PC-9 (cell line): ENCODE measurements at places on chromosomes 5 and 9. TPM values are rescaled to one million over a fixed set of nuclear protein-coding genes. Genes with fewer than 3 reads are reported as not detected.
A peak's percentile ranks its signal among the peaks of the same experiment; 100 is the strongest.

DNA sequence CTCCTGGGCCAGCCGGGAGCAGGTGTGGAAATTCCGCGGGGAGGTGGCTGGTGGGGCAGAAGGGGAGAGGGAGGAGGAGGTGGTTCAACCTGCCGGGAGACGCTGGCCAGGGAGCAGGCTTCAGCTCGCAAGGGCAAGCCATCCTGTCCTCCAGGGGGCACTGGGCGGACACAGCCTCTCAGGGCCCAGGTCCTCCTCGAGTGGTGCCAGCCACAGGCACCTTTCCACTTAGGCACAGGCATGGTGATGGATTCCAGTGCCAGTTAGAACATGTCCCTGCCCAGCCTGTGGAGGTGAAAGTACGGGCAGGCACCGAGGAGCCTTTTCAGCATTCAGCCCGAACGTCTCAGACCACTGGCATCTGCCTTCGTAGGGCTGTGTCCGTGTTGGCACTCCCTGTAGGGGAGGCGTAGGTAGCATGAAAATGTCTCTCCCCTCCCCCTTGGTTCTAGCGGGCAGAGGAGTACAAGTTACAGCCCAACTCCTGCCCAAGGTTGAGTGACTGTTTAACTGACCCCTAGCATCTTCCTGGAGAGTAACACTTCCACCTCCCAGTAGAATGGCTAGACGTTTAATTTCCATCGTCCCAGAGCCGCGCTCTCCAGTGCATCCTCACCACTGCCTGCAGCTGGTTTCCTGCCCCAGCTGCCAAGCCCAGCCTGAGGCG is 48.9 kb downstream of the DAB2IP start:
- DNase-seq: no peak

Gene C9orf153
- total RNA-seq: 0.48 and 0.52 TPM in 2 replicates

DNA sequence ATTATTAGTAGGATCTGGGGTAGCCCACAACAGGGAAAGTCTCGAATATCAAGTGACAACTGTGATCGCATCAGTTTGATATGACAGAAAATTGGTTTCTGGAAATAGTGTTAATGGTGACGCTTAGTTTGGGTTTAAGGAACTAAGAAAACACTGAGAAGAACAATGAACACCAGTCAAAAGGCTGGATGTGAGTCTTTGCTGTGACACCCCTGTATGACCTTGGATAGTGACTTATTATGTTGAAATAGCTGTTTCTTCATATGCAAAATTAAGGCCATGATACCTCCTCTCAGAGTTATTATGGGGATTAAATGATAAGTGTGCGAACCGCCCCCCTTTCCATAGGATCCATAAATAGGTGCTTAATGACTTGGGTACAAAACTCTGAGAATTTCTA is 926 bp downstream of the DNAJC25 start:
- DNase-seq: no peak

- DNase-seq: no peak
Measured at GRCh38 chr9:114690308-114690707, 8.3 kb upstream of the TEX48 start.

DNA sequence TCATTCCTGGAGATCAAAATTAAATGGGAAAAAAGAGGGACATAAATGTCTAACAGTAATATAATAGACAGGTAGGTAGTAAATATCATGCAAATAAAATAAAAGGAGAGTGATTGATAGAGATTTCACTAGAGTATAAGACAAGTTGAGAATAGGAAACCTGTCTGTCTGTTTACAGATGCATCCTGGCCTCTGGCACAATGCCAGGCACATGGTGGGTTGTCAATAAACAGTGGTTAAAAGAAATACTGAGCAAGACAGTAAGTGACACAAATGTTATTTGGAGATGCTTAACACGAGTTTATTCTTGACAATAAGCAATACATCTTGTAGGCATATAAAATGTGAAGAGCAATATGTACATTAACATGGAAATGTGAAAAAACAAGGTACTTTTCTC is 33.3 kb downstream of the RICTOR start:
- peak; percentile 31 for DNase-seq

- DNase-seq: no peak
Measured at GRCh38 chr9:2934241-2934650, 90.4 kb upstream of the PUM3 start.

Gene SIT1
- not detected in 2 replicates for total RNA-seq

Gene SPATA31D4
- not detected in 2 replicates for total RNA-seq

- DNase-seq: no peak
Measured at GRCh38 chr5:109326919-109327318, 82.9 kb downstream of the PJA2 start.

Gene DDX4
- not detected in 2 replicates for total RNA-seq

- no peak for DNase-seq
Measured at GRCh38 chr9:125180876-125181275, 8.7 kb downstream of the PPP6C start.

Gene ABO
- 0.96 and 1.2 TPM in 2 replicates for total RNA-seq

- DNase-seq: no peak
Measured at GRCh38 chr5:104815212-104815611, 1252.6 kb upstream of the NUDT12 start.

Gene FGFR4
- 14.7 and 16.7 TPM in 2 replicates for total RNA-seq

DNA sequence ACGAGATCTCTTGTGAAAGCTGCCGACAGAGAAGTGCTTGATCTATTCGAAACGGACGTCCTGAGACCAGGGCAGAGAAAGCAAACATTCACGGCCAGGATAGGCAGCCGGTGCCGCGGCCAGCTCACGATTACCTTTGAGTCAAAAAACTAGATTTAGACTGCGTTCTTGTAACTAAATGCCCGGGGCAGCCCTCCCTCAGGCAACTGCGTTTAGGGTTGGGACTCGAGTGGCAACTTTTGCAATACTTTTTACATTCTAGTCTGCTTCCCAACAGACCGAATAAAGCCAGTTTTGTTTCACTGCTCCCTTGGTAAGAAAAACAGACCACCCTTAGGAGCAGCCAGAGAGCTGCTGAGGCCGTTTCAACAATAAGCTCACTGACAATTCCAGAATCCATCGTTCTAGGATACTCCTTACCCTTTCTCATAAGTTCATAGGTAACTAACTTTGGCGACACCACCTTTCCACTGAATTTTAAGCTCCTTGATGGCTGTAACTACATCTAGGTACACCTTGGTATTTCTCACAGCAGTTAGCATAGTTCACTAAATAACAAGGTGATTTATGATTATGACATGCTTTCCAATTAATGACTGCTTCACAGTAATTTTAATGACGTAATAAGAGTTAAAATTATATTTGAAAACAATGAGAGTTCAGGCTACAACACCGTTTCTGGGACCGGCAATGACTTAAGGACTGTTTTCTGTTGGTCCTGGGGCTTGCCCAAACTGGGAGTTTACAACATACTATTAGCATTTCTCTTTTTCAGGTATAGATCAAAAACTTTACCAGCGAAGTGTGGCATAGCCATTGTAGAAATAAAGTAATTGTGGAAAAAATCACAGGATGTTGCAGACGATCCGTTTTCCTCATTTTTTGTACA is 899 bp upstream of the RAPGEF6 start:
- DNase-seq: no peak

DNA sequence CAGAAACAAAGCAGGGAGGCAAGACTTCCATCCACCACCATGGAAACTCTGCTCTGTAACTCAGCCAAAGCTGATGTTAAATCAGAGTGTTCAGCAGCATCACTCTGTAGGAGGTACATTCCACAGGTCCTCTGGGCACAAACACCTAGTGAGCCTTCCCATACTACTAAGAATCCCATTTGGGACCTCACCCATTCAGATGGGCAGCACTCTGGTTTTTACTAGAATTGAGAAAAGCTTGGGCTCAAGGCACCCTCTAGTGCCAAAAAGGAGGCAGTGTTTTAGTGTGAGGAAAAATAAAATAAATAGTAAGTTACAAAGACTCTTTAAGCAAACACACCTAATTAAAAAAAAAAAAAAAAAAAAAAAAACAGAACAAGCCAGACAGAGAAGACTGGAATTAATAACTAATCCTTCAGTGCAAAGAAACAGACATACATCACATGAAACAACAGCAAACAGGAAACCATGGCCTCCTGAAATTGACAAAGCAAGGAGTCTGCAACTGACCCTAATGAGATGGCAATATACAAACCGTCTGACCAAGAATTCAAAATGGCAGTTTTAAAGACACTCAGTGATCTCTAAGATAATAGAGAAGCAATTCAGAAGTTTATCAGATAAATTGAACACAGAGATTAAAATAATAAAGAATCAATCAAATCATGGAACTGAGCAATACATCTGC is 159.5 kb downstream of the GNA14 start:
- no peak for DNase-seq
